ENCODE measurements at places on chromosomes 12 and 14.

GRCh38 chr14:21168055-21168454 is 12.2 kb upstream of the OR5AU1 start:
- no peak for DNase-seq

DNA sequence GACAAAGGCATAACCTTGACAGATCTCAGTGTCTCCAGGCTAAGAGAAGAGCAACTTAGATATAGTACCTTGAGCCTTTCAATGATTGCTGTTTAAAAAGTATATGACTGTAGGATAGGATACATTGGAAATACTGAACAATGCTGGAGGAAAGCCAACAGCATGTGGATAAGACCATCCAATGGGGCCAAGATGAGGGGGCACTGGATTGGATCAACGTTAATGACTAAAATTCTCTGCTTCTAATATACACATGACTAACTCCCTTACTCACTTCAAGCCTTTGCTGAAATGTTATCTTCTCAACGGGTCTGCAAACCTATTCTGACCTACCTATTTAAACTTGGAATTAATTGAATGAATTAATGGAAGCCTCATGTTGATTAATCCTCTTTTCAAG is 354.9 kb downstream of the RAD51B start:
- DNase-seq, result no peak

- no peak for DNase-seq
Observed at GRCh38 chr12:5305425-5305824, 126.5 kb upstream of the NTF3 start.

- DNase-seq, result no peak
Observed at GRCh38 chr12:2796187-2796666, 1.5 kb downstream of the FKBP4 start.

DNA sequence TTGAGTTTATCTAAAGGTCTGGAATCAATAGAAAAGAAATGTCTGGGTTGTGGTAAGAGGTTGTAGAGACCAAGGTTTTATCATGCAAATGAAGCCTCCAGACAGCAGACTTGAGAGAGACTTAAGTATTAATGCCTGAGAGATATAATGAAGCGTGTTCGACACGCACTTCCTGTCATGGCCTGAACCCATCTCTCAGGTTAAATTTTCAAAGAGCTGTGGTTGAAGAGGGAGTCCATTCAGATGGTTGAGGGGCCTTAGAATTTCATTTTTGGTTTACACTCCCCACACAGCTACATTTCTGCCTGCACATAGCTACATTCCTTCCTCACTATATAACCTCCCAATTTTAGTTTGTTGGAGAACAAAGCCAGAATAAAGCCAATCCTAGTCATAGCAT is 10.1 kb upstream of the CLEC12A start:
- DNase-seq, result no peak

GRCh38 chr12:14567351-14568162 is at the start of gene PLBD1:
Gene PLBD1 (minus strand): TSS chr12:14567883. CDS start chr12:14567696, 187 bp downstream.
- DNase-seq, result peak; percentile 49

GRCh38 chr12:11209113-11209512 is 22.4 kb upstream of the TAS2R42 start:
- no peak for DNase-seq

All from left renal cortex interstitium (tissue), 4 donors.